ENCODE measurements at places on chromosomes 3 and 15.

DNA sequence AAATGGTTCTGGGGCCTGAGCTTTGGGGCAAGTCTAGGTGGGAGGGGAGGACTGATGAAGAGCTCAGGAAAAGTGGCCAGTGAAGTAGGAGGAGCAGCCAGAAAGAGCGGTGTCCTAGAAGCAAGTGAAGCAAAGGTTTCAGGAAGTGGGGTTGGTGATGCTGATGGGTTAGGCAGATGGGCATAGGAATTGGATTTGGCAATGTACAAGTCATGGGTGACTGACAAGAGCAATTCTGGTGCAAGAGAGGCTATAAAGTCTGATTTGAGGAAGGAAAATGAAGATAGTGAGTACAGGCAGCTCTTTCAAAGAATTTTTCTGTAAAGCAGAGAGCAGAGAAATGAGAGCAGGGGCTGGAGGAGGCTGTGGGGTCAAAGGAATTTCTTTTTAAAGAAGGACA, 19.7 kb downstream of the ALPK3 start:
- DNase-seq: no peak

DNA sequence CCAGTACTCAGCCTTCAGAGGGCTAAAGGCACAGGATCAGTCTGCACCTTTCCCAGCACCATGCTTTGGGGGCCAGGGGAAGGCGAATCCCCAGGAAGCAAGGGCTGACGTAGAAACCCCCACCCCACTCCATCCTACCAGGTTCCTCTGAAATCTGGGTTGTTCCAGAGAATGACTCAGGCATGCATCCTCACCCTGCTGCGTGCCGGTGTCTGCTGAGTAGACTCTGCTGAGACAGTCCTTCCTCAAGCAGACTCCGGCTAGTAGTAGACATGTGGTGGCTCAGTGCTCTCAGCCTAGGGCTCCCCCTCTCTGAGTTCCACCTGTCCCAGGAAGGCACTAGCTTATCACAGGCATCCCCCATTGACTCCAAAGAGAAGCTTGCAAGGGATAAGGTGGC, 9.0 kb downstream of the TMEM43 start:
- DNase-seq: no peak

DNA sequence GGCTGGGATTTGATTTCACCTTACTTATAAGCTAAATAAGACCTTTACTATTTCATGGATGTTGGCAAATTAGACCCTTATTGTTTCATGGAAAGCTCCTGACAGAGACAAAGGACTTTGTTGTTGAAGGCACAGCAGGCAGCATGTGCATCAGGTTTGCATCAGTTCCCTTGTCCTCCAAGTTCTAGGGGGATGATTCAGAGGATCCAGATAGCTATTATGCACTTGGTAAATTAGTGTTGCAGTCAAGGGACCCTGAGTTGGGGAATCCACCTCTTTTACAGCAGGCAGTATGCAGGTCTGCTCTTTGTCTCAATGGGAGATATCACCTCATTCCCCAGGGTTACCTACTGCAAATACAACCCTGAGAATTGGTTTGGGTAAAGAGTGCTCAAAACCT, 131.4 kb upstream of the IGSF10 start:
- DNase-seq: no peak

- DNase-seq: no peak
Observed at GRCh38 chr3:11562277-11562881, 81.3 kb downstream of the VGLL4 start.

DNA sequence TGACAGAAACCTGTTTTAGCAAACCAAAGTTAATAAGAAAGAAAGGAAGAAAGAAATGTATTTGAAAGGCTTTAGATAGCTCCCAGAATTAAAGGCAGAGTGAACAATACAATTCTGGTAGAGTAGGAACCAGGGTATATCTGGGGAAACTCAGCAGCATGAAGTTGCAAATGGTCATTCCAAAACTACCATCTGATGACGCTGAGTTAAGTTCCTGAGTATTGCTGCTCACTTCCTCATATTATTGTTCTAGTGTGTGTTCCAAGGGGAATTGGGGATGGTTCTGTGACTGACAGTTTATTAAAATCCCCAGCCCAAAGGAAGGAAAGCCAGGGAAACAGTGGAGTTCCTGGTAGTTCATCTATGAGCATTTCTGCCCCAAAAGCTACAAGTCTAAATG, 88.3 kb upstream of the FRMD4B start:
- DNase-seq: no peak

Data from GM06990 (cell line).